ENCODE measurements at places on chromosomes 6 and 20. TPM values are rescaled to one million over a fixed set of nuclear protein-coding genes. Genes with fewer than 3 reads are reported as not detected.

GRCh38 chr6:34360556-34360955 lies 31.9 kb downstream of the NUDT3 start:
- H3K27me3 ChIP-seq, result no peaks in the 10 kb centered on the region
- no peak for DNase-seq
- H3K4me3 ChIP-seq, result no peak overlapping the region
- no peak overlapping the region for H3K27ac ChIP-seq
- no peaks in the 10 kb centered on the region for H3K36me3 ChIP-seq

- no peak overlapping the region for H3K27ac ChIP-seq
- H3K4me3 ChIP-seq, result no peak overlapping the region
- no peaks in the 10 kb centered on the region for H3K36me3 ChIP-seq
- H3K4me1 ChIP-seq, result peaks cover 15% of the 10 kb centered on the region
- H3K27me3 ChIP-seq, result no peaks in the 10 kb centered on the region
Observed at GRCh38 chr6:137937834-137938233, 70.8 kb downstream of the TNFAIP3 start.

CALHM4 gene
- not detected for total RNA-seq

GRCh38 chr6:30213667-30213956 lies 406 bp upstream of the TRIM26 start:
- peak overlapping the region; percentile 83 for H3K27ac ChIP-seq
- DNase-seq, result no peak
- H3K36me3 ChIP-seq, result 0 out of 2 replicates have a peak, but pooled peaks cover 4% of the 10 kb centered on the region
- peaks cover 22% of the 10 kb centered on the region for H3K4me1 ChIP-seq
- peak overlapping the region; percentile 95 for H3K4me3 ChIP-seq

COL20A1 gene
- total RNA-seq, result 0.15 TPM

- no peaks in the 10 kb centered on the region for H3K27me3 ChIP-seq
- no peaks in the 10 kb centered on the region for H3K4me1 ChIP-seq
- H3K36me3 ChIP-seq, result no peaks in the 10 kb centered on the region
- H3K4me3 ChIP-seq, result no peak overlapping the region
- H3K27ac ChIP-seq, result no peak overlapping the region
Observed at GRCh38 chr6:79586548-79586947, 44.6 kb upstream of the SH3BGRL2 start.

TMEM74B gene
- 0.44 TPM for total RNA-seq

C4A gene
- total RNA-seq, result 7.0 TPM

DNA sequence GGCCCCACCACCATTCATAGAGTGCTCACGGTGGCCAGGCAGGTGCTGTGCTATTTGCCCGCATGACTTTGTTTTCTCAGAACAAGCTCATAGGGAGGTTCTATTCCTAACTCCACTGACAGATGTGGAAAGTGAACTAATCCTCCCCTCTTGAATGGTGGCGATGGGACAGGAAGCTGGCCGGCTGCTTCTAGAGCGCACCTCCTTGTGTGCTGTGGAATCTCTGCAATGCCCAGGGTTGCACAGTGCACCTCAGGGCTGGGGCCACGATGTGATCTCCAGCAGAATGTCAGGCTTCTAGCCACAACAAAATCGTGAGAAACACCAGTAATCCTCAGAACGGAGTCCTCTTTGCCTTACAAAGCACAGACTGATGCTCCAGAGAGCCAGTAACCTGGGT lies 53.8 kb upstream of the SLC22A23 start:
- no peak overlapping the region for H3K4me3 ChIP-seq
- DNase-seq, result no peak

DNA sequence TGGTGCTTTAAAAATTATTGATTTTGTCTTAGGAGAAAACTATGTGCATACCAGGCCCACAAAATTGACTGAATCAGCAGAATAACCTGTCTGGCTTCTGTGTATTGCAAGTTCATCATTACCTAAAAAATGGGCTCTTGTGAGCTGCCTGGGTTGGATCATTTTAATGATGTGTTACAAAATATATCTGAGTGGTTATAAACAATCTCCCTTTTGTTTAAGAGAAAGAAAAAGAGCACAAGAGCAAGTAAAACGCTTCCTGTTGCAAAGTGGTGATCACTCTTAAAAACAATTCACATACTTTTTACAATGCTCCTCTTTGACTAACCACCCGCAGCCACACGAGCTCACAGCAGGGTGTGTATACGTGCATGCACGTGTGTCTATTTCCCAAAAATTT lies 335.1 kb downstream of the HDGFL1 start:
- no peaks in the 10 kb centered on the region for H3K36me3 ChIP-seq
- H3K27me3 ChIP-seq, result no peaks in the 10 kb centered on the region
- no peaks in the 10 kb centered on the region for H3K4me1 ChIP-seq
- no peak overlapping the region for H3K27ac ChIP-seq
- DNase-seq, result no peak

All from PC-9 (cell line).